ENCODE measurements at places on chromosomes 6 and 20.

- no peak for DNase-seq
Measured at GRCh38 chr20:3011752-3012151, 31.7 kb upstream of the GNRH2 start.

DNA sequence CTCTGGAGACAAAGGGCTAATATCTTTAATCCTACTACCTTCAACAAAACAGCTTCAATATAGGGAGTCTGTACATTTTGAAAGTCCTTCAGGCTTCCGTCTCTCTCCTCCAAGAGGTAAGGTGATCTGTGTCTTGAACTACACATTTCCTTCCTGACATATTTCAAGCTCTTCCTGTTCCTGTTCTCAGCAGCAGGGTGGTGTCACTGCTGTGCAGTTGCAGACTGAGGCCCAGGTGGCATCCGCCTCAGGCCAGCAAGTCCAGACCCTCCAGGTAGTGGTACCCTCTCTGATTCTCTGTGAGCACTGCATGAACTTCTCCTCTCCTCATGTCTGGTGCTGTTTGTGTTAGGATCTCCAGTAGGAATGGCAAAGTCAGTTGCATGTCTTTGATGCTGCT is 7.8 kb downstream of the NFYA start:
- no peak for DNase-seq

DNA sequence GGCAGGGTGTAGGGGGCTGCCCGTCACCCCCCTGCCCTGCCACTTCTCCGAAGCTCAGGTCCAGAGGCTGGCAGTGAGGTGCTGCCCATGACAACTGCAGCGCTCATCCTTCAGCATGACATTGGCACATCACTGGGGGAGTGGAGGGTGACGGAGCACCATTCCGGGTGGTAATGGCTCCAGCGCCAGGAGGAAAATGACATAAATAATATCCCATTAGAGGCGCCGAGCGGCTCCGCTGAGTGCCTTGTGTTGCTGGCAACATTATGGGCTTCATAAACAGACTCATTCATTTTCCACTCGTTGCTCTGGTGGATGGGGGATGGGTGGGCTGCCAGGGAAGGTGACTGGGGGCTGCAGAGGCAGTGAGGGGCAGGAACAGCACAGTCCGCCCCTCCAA is 56.9 kb upstream of the CTNNBL1 start:
- DNase-seq, result no peak

DNA sequence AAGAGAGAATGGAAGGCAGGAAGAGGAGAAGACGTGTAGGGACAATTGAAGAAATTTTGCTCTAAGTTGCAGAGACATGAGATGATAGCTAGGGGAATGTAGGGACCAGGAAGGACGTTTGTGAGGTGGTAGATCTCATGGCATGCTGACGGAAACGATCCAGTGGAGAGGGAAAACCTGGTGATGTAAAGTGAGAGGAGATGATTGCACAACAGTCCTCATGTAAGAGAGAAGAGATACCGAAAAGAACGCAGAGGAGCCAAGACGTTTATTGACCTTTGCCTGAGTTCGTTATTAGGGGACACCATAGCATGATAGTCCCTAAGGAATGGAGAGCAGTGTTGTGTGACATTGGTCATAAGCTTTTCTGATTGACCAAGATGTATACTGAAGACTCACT is 55.3 kb downstream of the IGF2R start:
- no peak for DNase-seq

- DNase-seq, result no peak
Measured at GRCh38 chr6:51976374-51976773, 111.0 kb downstream of the PKHD1 start.

Data from hepatic stellate cell (primary cell).